Frontal cortex (tissue), 4 donors: ENCODE measurements at places on chromosomes 11 and 22.

DNA sequence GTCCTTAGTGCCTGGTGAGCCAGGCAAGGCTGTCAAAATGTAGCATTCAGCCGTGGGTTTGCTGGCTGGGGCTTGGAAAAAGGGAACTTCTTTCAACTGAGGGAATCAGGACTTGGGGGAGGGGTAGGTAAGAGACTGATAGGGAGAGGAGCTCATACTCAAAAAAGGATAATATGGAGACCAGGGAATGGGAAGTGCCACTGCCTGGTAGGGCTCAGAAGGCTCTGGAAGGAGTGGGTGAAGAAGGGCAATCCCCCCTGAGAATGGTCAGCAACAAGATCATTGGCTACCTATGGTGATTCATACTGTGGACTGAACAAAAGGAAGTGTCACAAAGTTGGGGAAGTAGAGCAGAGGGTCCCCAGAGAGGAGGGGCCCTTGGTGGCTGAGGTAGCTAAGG, 1.9 kb downstream of the CNGA4 start:
- DNase-seq: no peak

DNA sequence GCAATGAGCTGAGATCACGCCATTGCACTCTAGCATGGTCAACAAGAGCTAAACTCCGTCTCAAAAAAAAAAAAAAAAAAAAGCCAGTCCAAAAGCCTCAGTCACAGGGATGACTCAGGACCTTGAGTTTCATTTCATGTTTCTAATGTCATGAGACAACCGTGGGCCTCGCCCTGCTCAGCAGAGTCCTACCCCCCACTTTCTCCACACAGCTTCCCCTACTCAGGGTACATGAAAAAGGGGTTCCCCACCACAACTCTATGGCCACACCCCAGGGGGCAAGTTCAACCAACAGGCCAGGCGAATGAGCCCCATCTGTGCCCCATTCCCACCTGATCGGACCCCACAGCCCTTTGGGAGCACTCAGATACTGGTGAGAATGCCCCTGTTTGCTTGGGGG, 24.3 kb upstream of the ADA2 start:
- no peak for DNase-seq

- no peak for DNase-seq
Observed at GRCh38 chr11:74870485-74870884, 78.4 kb downstream of the XRRA1 start.

- DNase-seq: no peak
Observed at GRCh38 chr11:2790568-2790921, 90.8 kb upstream of the KCNQ1OT1 start.

DNA sequence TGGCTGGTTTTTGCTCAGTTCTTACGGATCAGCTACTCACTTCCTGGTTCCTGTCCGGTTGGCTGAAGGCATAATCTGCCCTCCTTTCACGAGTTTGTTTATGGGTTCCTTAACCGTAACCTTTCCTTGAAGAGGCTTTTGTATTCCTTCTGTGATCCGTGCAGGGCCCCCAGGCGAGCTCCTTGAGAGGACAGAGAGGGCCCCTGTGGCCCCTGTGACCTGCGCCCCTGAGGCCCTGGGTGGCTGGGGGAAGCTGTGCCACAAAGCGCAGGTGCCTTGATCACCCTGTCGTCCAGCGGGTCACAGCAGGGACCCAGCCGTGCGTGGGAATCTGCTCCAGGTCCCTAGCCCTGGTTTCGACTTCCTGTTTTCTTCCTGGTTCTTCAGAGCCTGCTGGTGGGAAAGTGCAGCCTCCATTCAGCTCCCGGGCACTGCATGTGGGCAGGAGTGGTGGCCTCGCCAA, 27.8 kb upstream of the FADD start:
- DNase-seq: no peak

GRCh38 chr11:80096736-80097135, 655.9 kb upstream of the TENM4 start:
- DNase-seq: no peak

DNA sequence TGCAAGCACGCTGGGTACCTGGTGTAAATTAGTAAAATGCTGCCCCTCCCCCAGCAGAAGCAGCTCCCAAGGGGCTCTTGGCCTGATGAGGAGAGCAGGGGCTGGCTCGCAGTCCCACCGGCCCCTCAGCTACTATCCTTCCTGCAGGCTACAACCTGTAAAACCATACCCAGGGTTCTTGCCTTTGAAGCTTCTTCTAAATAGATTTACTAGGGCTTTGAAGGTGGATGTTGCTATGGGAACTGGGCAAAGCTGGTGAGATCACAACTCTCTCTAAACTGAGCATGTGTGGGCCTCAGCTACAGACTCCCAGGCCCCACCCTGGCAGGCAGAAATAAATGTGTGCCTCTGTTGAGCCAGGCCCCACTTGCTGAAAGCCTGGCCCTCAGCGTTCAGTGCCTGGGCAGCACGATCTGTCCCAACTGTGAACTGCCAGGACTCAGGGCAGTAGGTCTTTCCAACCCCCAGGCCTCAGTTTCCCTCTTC, 18.5 kb downstream of the CD5 start:
- no peak for DNase-seq

GRCh38 chr11:65159012-65159411, 11.0 kb upstream of the SPDYC start:
- no peak for DNase-seq

GRCh38 chr11:134101282-134101681, 32.4 kb downstream of the JAM3 start:
- no peak for DNase-seq

DNA sequence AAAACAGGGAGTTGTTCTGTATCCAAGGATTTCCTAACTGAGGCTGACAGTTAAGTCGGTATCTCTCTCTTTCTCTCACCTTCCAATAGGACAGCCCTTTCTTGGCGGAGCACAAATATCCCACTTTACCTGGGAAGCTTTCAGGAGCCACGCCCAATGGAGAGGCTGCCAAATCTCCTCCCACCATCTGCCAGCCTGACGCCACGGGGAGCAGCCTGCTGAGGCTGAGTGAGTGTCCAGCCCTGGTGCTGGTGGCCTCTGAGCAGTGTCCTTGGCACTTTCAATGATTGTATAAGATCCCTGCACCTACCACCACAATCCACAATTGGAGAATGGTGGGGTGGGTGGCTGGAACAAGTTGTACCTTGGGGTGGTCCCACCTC, 33.7 kb downstream of the CYB5R2 start:
- DNase-seq: no peak

DNA sequence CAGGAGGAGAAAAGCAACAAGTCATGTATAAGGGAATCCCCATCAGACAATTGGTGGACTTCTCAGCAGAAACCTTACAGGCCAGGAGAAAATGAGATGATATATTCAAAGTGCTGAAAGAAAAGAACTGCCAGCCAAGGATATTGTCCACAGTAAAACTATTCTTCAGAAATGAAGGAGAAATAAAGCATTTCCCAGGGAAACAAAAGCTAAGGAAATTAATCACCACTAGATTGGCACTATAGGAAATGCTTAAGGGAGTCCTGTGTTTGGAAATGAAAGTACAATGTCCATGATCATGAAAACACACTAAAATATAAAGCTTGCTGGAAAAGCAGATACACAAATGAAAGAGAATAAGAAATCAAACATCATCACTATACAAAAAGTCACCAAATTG, 282.0 kb downstream of the BLID start:
- no peak for DNase-seq

DNA sequence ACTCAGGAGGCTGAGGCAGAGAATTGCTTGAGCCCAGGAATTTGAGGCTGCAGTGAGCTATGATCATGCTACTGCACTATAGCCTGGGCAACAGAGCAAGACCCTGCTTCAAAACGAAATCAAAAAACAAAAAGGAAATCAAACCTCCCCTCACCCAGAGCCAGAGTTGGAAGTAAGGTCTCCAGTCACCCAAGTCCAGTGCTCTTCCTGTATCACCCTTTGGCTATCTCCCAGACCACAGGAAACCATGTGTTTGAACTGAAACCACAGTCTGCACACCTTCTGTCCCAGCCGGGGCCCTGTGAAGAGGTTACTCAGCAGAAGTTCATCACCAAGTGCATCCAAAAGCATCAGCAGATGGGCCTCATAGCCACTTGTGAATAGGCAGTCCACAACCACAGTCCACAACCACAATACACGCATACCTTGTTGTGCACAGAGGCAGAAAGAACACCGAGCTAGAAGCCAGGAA, 4.6 kb downstream of the MYH9 start:
- DNase-seq: no peak
